NCI-H460 (cell line): ENCODE measurements at places on chromosomes 4 and X. TPM values are rescaled to one million over a fixed set of nuclear protein-coding genes. Genes with fewer than 3 reads are reported as not detected.

DNA sequence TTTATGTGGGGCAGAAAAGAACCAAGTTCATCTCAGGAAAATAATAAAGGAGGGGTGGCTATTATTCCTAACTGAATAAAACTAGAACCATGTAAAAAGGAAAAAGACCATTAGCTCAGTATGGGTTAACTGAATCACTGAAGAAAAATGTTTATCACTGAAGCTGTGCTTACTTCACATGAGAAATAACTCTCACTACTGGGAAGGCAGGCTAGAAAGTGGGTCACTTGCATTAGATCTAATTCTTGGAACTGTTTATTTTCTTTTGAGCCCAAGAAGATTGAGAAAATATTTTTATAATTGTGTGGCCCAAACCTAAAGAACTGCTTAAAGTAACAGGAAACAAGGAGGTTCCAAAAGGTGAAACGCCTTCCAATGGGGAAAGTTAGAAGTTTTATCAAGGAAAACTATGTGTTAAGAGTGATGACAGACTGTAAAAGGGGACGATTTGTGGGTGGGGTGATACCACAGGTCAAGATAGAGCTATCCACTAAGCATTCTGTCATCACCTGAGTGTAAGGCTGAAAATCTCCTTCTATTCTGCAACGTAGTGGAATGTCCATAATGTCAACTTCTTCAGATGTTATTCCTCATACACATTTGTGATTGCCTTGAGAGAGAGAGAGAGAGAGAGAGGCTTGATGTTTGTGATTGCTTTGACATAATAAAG, 1083.5 kb downstream of the PCDH7 start:
- DNase-seq = no peak

The PDE6B gene
- total RNA-seq = not detected in 2 replicates

The CXorf49 gene
- total RNA-seq = not detected in 2 replicates

The RASSF6 gene
- total RNA-seq = 0.07 and 0.29 TPM in 2 replicates

The GPRASP1 gene
- total RNA-seq = 0.94 and 2.2 TPM in 2 replicates

The PABPC1L2A gene
- total RNA-seq = not detected in 2 replicates

The CITED1 gene
- not detected in 2 replicates for total RNA-seq

GRCh38 chr4:111011458-111011857, 388.6 kb upstream of the PITX2 start:
- no peak for DNase-seq

GRCh38 chrX:13009273-13009672, 34.4 kb downstream of the TMSB4X start:
- DNase-seq = no peak

GRCh38 chr4:33184657-33185290, 2464.6 kb downstream of the PCDH7 start:
- DNase-seq = no peak

- peak; percentile 12 for DNase-seq
These were observed 1.6 kb downstream of the NHS start for GRCh38 chrX:17376431-17377077.

DNA sequence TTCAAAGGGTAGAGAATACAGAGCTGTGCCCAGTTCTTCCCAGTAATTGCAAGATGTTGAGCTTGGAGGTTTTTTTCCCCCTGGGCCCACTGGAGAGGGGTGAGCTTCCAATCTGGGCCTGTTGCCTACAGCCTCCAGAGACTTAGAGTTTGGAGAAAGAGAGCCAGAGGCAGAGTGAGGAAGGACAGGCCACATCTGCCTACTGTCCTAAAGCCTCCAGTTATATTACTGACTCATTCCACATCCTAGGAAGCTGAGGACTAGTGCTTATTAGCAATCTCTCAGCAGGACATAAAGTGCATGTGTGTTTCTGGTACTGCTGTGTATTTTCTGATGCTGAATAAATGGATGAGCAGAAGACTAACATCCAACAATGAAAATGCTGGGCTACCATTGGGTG, 181.0 kb upstream of the MAMLD1 start:
- no peak for DNase-seq

- no peak for DNase-seq
These were observed 200.0 kb downstream of the TBCK start for GRCh38 chr4:106116025-106116424.

GRCh38 chr4:169716677-169717076, 41.1 kb downstream of the HPF1 start:
- no peak for DNase-seq

DNA sequence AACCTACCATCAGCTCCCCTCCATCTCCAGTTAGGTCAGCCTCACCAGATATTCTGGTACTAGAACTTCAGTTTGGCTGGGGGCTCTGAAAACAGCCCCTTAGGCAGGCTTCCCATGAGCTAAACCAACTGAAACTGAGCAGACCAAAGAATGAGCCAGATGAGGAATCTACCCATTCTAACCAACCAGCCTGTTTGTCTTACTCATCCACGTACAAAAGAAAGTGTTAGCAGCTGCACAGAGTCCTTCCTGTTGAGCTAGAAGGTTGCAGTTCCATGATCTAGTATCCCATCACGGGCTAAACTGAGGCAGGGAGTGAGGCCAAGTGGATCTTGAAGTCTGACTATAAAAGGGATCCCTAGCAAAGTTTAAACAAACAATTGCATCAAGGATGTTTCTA, 17.5 kb downstream of the MAGEA9B start:
- no peak for DNase-seq

- no peak for DNase-seq
These were observed 55.3 kb upstream of the CXorf51B start for GRCh38 chrX:146754268-146754667.

GRCh38 chr4:72374159-72374558, 194.9 kb downstream of the ADAMTS3 start:
- no peak for DNase-seq

The ITGB1BP2 gene
- total RNA-seq = 1.6 and 2.9 TPM in 2 replicates

DNA sequence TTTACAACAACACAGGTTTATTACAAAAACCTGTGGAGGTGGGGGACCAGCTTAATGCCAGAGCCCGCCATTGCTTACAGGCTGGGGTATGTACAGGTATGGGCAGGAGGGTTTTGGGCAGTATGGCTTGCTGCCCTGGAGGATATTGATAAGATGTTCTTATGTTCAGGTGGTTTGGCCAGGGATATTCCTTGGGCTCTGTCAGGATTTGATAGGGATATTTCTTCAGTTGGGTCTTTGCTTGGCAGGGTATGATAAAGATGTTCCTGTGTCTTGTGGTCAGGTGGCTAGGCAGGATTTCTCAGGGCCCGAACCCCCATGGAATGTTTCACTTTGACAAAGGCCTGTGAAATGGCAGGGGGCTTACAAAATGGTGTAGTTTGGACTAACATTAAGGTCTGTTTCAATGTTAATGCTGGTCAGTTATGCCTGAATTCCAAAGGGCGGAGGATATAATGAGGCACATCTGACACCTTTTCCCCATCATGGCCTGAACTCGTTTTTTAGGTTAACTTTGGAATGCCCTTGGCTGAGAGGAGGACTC, 3.1 kb downstream of the MGST2 start:
- DNase-seq = no peak

The ODAPH gene
- total RNA-seq = not detected in 2 replicates

The SHISA3 gene
- total RNA-seq = 0.58 and 0.72 TPM in 2 replicates

- no peak for DNase-seq
These were observed 132.8 kb upstream of the STIM2 start for GRCh38 chr4:26727844-26728243.

GRCh38 chrX:118507766-118508165, 12.2 kb downstream of the DOCK11 start:
- DNase-seq = no peak
